ENCODE measurements at places on chromosomes 3 and 15.

DNA sequence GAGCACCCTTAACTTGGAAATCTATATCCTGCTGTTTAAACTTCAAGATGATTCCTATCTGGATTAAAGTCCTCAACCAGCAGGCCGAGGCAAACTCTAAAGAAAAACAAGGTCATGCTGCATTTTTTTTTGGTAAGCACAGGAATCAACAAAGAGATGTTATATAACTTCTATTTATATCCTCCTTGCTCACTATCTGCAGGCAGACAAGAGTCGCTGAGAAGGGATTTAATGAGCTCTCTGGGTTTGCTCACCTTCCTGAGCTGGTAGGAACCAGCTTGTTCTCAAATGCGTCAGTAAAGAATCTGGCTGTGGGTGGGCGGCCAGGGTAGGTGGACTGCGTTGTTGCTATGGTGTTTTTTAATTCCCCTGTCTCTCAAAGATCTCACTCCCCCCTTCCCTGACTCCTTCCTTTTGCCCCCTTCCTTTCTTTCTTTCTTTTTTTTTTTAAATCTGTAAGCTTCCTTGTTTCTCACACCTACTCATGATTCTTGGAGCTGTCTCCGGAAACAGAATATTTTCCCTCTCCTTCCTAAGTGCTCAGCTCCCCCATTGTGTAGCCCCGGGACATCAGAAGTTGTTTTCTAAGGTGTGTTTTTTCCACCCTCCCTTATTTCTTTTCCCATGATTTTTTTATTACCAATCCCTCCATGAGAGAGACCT, 228.8 kb upstream of the BHLHE40 start:
- DNase-seq = peak; percentile 16

DNA sequence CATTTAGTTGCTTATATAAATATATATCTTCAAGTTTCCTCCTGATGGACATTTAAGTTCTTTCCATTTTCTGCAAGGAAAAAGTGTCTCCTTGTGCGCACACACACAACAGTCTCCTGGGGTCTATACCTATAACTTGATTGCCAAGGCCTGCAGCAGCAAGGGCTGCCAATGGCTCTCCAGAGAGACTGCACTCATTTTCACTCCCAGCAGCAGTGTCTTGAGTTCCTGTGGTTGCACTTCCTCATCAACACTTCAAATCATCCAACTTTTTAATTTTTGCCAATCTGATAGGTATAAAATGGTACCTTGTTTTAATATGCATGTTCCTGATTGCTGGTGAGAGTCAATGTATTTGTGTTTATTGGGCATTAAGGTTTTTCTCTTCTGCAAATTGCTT, 23.1 kb downstream of the TNFAIP8L3 start:
- no peak for DNase-seq

GRCh38 chr3:104939196-104939595, 427.5 kb upstream of the ALCAM start:
- no peak for DNase-seq

DNA sequence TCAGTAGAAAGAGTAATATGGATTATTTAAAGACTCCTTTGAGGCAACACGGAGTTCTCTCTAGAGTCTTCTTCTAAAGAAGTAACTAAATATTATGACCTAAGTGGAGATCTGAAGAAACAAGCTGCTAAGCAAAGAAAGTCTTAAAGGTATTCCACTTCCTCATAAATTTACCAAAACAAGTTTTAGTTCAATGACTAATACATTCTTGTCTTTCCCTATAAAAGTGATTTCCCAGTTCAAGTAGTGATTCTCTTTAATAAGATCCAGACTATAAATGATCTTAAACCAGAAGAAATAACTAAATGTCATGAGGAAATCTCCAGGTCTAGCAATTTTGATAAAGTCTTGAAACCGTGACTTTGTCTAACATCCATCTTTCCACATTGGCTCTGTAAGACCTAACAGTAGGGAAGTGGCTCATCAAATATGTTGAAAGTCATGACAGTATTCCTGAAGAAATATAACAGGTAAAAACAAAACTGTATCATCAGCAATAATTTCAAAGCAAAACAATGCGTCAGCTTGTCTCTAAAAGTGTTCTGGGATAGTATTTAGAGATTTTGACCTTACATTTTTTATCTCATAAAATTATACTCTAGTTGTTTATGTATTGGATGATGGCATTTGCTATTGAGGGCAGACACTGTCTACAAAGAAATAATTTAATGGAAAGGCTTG, 51.8 kb upstream of the NEDD4 start:
- DNase-seq = no peak

GRCh38 chr3:59335338-59335737, 285.5 kb upstream of the CFAP20DC start:
- no peak for DNase-seq

DNA sequence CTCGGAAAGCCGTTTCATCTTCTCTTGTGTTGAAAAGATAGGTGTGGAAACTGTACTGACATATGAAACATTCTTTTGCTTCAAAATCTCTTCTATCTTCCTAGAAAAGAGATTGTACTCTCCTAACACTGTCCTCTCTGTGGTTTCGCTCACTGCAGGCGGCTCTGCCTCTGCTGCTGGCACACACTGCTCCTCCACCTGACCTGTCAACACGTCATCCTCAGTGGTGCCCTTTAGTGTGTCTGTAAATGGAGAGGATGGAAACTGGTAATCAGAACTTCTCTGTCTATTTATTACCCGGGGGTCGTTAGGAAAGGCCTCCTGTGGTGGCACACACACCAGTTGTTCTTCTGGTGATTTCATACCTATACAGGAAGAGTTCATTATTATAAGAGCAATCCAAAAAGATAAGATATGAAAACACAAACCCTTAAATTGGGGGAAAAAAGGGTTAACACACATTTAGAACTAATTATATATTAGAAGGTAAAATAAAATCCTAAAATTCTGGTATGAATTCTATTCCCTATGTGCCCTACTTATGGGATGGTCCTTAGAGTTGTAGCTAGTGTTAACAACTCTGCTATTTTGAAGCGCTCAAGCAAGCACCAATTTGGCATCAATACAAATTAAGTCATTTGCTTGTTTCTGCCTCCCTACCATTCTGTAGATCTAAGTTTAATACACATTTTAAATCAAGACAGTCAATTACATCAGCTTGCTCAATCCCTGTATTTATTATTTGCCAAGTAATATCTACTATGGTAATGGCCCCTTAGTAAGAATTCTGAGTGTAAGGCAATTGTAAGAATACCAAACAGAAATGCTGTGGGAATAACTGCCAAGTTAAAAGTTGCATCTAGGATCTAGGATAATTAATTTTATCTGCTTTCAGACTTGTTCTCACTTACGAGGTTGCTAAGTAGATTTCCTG, 49.2 kb downstream of the TASOR start:
- DNase-seq = no peak

DNA sequence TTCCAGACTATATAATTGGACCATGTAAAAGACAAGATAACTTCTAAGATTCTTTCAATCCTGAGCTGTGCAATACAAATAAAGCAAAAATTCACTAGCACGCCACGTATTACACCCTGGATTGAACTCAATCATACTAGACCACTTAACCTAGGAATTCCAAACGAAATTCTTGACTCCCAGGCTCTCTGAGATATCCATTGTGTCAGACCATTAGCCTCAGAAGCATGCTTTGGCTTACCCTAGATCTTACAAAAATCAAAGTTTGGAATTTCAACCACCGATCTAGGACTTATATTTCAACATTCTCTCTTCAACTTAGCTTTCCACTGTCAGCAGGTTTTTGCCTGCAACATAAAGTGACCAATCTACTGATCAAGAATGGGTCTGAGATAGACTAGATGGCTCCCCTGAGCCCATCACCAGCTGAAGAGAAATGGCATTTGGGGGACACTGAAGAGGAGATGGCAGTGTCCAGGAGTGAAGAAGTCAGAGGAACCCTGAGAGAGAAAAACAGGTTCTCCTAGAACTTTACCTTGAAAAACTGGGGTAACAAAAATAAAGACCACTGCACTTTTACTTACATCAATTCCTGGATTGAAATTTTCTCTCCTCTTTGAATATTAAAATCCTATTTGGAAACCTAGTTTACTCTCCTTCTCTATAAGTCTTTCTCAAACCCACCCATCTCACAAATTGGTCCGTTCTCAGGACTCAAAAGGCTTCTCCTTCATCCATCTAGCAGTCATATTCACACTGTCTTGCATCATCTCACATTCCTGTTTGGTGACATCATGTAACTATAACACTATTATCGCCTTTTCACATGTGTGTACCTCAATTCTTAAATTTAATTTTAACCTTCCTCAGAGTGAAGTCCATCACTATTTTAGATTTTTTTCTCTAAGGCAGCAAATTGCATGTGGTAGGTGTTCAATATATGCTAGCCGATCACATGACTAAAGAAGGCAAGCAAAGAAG, 18.5 kb downstream of the CPNE4 start:
- DNase-seq = no peak

- DNase-seq = no peak
Observed at GRCh38 chr3:10964537-10965167, 27.9 kb upstream of the SLC6A1 start.

GRCh38 chr15:34616613-34617012, 33.2 kb upstream of the GOLGA8B start:
- no peak for DNase-seq

GRCh38 chr3:178561239-178561638, 25.0 kb downstream of the KCNMB2 start:
- no peak for DNase-seq

GRCh38 chr15:99253381-99254090, 2.3 kb downstream of the LRRC28 start:
- no peak for DNase-seq

- DNase-seq = no peak
Observed at GRCh38 chr3:142976621-142977398, 13.3 kb upstream of the PAQR9 start.

DNA sequence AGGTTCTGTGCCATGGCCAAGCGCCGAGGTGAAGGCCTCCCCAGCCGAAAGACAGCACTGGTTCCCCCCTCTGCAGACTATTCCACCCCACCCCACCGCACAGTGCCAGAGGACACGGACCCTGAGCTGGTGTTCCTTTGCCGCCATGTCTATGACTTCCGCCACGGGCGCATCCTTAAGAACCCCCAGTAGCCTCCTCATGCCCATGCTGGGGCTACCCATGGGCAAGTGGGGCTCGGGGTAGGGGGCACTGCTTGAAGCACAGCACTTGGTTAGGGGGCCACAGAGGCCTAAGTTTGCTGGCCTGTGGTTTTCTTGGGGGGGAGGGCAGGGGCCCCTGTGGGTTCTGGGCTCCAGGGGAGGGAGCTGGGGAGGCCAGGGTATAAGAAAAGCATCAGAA, 4.8 kb upstream of the CHST14 start:
- DNase-seq = no peak

GRCh38 chr3:186162221-186162620, 53.3 kb upstream of the ETV5 start:
- no peak for DNase-seq

DNA sequence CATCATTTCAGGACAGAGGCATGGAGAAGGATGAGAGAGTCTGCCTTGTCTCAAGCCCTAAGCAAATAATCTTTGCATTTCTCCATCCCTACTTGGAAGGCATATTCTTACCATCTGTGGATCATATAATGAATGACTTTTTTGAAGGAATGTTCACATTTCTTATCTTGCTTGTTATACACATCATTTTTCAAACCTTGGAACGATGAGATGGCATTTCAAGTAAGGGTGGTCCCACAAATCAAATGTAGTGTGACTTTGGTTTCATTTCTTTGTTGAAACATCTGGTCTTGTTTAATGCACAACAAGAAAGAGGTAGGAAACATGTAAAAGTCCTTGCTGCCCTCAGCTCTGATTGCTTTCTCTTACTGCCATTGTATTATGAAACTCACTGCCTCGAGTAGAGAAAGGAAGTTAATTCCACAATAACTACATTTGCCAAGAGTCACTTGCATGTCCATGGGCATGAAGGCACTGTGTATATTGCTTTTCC, 32.1 kb downstream of the RBMS3 start:
- DNase-seq = no peak

GRCh38 chr15:80060356-80061006, 1.0 kb downstream of the ZFAND6 start:
- DNase-seq = peak; percentile 44

GRCh38 chr3:67995206-67995605, 340.8 kb upstream of the SUCLG2 start:
- DNase-seq = no peak

DNA sequence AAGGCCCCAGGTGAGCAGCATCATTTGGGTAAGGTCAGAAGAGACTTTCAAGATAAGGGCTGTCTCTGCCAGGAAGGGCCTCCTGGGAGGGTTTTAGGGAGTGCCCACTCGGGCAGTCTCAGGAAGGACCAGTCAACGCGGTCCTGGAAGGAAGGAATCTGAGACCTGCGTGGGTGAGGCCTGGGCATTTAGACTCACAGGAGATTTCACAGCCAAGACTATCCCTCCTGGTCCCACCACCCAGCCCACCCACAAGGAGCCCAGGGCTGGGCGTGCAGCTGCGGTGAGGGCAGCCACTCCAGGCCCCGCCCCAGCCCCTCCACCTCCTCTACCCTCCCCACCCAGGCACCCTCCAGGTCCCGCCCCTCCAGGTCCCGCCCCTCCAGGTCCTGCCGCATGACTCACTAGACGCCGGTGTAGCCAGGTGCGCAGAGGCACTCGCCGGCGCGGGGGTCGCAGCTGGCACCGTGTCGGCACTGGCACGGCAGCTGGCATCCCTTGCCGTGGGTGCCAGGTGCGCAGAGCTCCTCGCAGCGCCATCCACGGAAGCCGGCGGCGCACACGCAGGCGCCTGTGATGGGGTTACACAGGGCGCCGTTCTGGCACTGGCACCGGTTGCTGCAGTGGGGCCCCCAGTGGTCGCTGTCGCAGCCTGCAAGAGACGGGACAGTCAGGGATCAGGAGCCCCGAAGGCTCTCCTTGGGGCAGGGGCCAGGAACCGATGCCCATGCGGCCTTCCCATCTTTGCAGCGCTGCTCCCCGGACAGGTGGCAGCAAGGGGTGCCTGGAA, 112.7 kb downstream of the RAB11A start:
- peak; percentile 56 for DNase-seq

- DNase-seq = no peak
Observed at GRCh38 chr3:11305509-11305908, 33.3 kb downstream of the ATG7 start.

GRCh38 chr3:17686613-17687012, 55.8 kb downstream of the TBC1D5 start:
- DNase-seq = no peak

DNA sequence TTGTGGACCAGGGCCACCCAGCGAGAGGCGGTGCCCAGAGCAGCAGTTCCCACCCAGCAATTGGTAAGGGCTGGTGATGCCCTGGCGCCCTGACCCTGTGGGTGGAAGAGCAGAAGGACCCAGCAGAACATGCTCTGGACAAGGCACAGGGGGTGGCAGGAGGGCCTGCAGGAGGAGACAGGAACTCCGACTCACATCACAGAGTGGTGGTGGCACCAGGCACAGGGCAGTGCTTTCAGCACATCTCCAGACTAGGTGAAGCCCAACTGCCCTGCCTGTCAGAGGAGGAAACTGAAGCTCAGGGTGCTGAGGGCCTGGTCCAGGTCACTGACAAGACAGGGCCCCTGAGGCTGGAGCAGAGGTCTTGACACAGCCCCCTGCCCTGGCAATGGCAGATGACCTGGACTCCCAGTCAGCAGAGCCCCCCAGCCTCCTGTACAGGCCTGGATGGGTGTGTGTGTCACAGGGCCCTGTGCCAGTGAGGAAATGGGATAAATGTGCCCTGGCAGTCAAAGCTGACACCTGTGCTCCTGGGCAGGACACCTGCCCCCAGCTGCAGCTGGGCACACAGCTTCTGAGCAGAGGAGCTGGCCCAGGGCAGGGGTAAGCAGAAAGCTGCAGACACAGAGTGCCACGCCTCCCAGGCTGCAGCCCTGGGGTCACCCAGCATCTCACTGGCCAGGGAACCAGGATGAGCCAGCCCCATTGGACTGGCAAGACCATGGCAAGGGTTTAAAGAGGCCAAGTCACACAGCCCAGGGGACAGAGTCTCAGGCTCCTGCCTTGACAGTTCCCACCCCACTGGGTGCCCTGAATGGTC, 11.4 kb downstream of the KLF15 start:
- no peak for DNase-seq

GRCh38 chr3:25727316-25727715, 55.9 kb downstream of the NGLY1 start:
- no peak for DNase-seq
